ENCODE measurements at places on chromosomes 16 and 17. TPM values are rescaled to one million over a fixed set of nuclear protein-coding genes. Genes with fewer than 3 reads are reported as not detected.
A peak's percentile ranks its signal among the peaks of the same experiment; 100 is the strongest.

- DNase-seq, result no peak
- no peaks in the 10 kb centered on the region for H3K27me3 ChIP-seq
- H3K36me3 ChIP-seq, result no peaks in the 10 kb centered on the region
- H3K4me1 ChIP-seq, result peaks cover 20% of the 10 kb centered on the region
Measured at GRCh38 chr17:40475234-40475908, 26.1 kb downstream of the TNS4 start.

Gene SLC5A11
- total RNA-seq, result not detected

Gene DUSP3
- 63.3 TPM for total RNA-seq

- no peaks in the 10 kb centered on the region for H3K36me3 ChIP-seq
- no peak overlapping the region for H3K4me3 ChIP-seq
- H3K4me1 ChIP-seq, result peaks cover 12% of the 10 kb centered on the region
- H3K27me3 ChIP-seq, result no peaks in the 10 kb centered on the region
- H3K27ac ChIP-seq, result no peak overlapping the region
Measured at GRCh38 chr17:35046245-35046644, 17.3 kb downstream of the RFFL start.

GRCh38 chr16:80671281-80671849 is 130.6 kb downstream of the DYNLRB2 start:
- H3K27me3 ChIP-seq, result no peaks in the 10 kb centered on the region
- no peaks in the 10 kb centered on the region for H3K4me1 ChIP-seq
- no peaks in the 10 kb centered on the region for H3K36me3 ChIP-seq
- H3K4me3 ChIP-seq, result no peak overlapping the region
- H3K27ac ChIP-seq, result no peak overlapping the region
- DNase-seq, result no peak

- H3K36me3 ChIP-seq, result no peaks in the 10 kb centered on the region
- DNase-seq, result peak; percentile 73
- no peaks in the 10 kb centered on the region for H3K27me3 ChIP-seq
- H3K4me1 ChIP-seq, result peaks cover 18% of the 10 kb centered on the region
Measured at GRCh38 chr16:8950580-8951077, 13.1 kb downstream of the USP7 start.

DNA sequence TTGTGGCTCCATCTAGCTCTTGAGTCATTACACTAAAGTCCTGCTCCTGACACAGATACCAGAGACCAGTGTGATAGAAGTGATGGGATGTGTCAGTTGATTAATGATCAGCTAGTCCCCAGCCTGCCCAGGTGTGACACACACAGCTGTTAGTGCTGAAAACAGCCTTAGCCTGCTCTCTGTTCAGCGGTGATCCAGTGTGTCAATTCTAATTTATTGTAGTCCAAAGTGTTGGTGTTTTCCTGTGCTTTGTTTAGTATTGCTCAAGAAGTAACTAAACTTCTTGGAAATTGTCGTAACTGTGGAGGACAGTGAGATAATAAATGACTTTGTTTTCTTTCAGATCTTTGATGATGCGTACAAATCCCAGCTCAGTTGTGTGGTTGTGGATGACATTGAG is 92.3 kb downstream of the WNT3 start:
- H3K4me3 ChIP-seq, result no peak overlapping the region
- no peaks in the 10 kb centered on the region for H3K27me3 ChIP-seq
- peak; percentile 61 for DNase-seq
- H3K27ac ChIP-seq, result peak overlapping the region; percentile 75
- H3K36me3 ChIP-seq, result peaks cover 2% of the 10 kb centered on the region

DNA sequence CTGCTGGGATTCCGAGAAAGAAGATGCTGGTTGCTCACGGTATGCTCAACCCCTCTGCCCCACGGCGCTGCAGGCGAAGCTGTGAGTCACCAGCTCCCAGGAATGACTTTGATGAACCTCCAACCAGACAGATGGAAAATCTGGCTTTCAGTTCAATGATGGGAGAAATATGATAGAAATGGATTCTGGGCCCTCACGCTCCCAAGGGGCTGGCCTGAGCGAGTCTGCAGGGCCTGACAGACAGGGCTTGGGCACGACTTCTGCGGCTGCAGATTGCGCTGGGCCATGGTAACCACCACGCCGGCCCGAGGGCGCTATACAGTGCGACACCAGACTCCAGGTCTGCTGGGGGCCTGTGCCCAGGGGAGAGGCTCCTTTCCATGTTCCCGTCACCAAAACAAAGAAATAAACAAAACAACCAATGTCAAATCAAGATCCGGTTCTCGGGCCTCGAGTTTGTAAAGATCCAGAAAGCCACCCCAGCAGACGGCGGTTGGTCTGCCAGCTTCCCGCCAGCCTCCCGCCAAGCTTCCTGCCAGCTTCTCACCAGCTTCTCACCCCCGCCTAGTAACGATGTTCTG is 11.1 kb upstream of the ABR start:
- DNase-seq, result peak; percentile 67
- H3K27me3 ChIP-seq, result peaks cover 12% of the 10 kb centered on the region
- no peaks in the 10 kb centered on the region for H3K36me3 ChIP-seq
- H3K27ac ChIP-seq, result no peak overlapping the region

Gene ABCC3
- 0.41 TPM for total RNA-seq

Gene VAT1L
- 3.3 TPM for total RNA-seq

DNA sequence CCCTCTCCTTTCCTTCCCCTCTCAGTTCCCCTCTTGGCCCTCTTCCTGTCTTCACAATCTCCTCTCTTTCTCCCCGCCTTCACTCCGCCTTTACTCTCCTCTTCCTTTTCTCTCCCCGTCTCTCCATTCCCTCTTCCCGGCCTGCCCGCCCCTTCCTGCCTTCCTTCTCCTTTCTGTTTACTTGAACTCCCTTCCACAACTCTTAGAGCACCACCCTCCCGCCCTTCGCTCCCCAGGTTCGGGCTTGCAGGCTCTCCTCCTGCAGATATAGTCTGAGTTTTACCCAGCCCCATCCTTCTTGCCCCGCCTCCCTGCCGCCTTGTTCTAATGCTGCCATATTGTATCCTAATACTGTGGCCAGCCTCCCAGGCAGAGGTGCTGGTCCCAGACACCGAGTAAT is 201.5 kb upstream of the N4BP1 start:
- no peak for DNase-seq
- no peak overlapping the region for H3K4me3 ChIP-seq
- no peak overlapping the region for H3K27ac ChIP-seq
- H3K27me3 ChIP-seq, result peaks cover 9% of the 10 kb centered on the region
- H3K36me3 ChIP-seq, result no peaks in the 10 kb centered on the region

GRCh38 chr16:10608687-10609401 is 28.4 kb upstream of the EMP2 start:
- H3K4me1 ChIP-seq, result peaks cover 12% of the 10 kb centered on the region
- peak overlapping the region; percentile 43 for H3K27ac ChIP-seq
- no peak overlapping the region for H3K4me3 ChIP-seq
- no peaks in the 10 kb centered on the region for H3K36me3 ChIP-seq

Gene NOL3
- total RNA-seq, result 9.5 TPM

Gene EXOC3L1
- total RNA-seq, result 0.62 TPM

GRCh38 chr16:59886021-59886420 is 1151.9 kb upstream of the GOT2 start:
- no peaks in the 10 kb centered on the region for H3K27me3 ChIP-seq
- peak; percentile 92 for DNase-seq
- H3K27ac ChIP-seq, result no peak overlapping the region
- no peaks in the 10 kb centered on the region for H3K36me3 ChIP-seq

- H3K36me3 ChIP-seq, result peaks cover 5% of the 10 kb centered on the region
- no peak overlapping the region for H3K4me3 ChIP-seq
- no peak for DNase-seq
- peaks cover 4% of the 10 kb centered on the region for H3K4me1 ChIP-seq
Measured at GRCh38 chr16:3475604-3476375, 19.5 kb downstream of the C16orf90 start.

DNA sequence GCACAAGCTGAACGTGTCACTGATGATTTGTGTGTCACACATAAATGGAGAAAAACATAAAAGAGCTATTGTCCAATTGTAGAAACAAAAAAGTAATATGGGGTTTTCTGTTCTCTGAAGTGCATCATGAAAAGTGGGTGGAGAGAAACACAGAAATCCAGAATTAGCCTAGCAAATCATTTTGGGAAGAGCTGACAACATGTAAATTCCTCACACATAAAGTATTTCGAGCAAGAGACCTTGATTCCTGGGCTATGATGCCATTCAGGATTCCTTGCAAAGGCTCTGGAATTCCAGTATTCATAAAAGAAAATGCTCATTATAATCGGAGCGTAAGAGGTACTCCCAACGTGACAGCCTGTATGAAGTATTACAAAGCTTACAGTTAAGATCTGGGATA is 1.1 kb downstream of the DCUN1D3 start:
- H3K36me3 ChIP-seq, result peaks cover 21% of the 10 kb centered on the region
- H3K4me3 ChIP-seq, result peak overlapping the region; percentile 88
- H3K27ac ChIP-seq, result peak overlapping the region; percentile 100
- H3K4me1 ChIP-seq, result peaks cover 40% of the 10 kb centered on the region

Gene PERCC1
- total RNA-seq, result not detected

DNA sequence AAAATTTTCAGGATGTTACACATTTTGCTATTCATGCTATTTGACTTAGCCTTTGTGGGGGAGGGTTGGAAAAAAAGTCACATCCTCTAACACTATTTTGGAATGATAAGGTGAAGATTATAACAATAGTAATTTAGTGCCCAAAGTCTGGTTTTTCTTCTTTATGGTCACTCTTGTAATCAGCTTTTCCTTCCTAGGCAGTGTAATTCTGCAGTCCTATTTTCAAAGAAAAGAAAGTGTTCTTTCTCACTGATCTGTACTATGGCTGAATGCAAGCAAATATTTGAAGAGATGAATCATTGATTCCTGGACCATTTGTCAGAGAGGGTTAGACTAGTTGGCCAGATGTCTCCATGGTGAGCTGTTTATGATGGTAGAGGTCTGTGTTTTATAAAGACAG is 8.4 kb downstream of the RSPRY1 start:
- peaks cover 64% of the 10 kb centered on the region for H3K4me1 ChIP-seq
- no peaks in the 10 kb centered on the region for H3K36me3 ChIP-seq
- DNase-seq, result peak; percentile 94
- no peaks in the 10 kb centered on the region for H3K27me3 ChIP-seq

- H3K36me3 ChIP-seq, result no peaks in the 10 kb centered on the region
- H3K4me3 ChIP-seq, result peak overlapping the region; percentile 5
- peaks cover 31% of the 10 kb centered on the region for H3K4me1 ChIP-seq
- peak overlapping the region; percentile 64 for H3K27ac ChIP-seq
- H3K27me3 ChIP-seq, result no peaks in the 10 kb centered on the region
Measured at GRCh38 chr16:81543571-81543970, 99.0 kb downstream of the CMIP start.

- H3K27ac ChIP-seq, result no peak overlapping the region
- no peaks in the 10 kb centered on the region for H3K27me3 ChIP-seq
- no peaks in the 10 kb centered on the region for H3K36me3 ChIP-seq
- H3K4me1 ChIP-seq, result no peaks in the 10 kb centered on the region
- DNase-seq, result peak; percentile 64
- H3K4me3 ChIP-seq, result no peak overlapping the region
Measured at GRCh38 chr16:83458612-83459011, 349.2 kb upstream of the HSBP1 start.

GRCh38 chr17:64150237-64151015 is 20.5 kb upstream of the ERN1 start:
- no peak for DNase-seq
- H3K27me3 ChIP-seq, result no peaks in the 10 kb centered on the region
- H3K4me1 ChIP-seq, result peaks cover 11% of the 10 kb centered on the region
- no peaks in the 10 kb centered on the region for H3K36me3 ChIP-seq

DNA sequence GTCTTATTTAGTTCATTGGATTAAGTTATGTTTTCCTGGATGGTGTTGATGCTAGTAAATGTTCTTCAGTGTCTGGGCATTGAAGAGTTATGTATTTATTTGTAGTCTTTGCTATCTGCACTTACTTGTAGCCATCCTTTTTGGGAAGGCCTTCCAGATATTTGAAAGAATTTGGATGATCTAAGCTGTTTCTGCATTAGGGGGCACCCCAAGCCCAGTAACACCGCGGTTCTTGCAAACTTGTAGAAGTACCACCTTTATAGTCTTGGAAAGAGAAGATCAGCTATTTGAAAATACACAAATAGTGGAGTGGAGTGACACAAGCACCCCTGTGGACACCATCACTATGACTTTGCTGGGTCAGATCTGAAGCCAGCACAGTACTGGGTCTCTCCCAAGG is 175.9 kb upstream of the KIF2B start:
- no peak for DNase-seq
- H3K27me3 ChIP-seq, result no peaks in the 10 kb centered on the region
- H3K4me3 ChIP-seq, result no peak overlapping the region
- H3K27ac ChIP-seq, result no peak overlapping the region
- H3K36me3 ChIP-seq, result no peaks in the 10 kb centered on the region

DNA sequence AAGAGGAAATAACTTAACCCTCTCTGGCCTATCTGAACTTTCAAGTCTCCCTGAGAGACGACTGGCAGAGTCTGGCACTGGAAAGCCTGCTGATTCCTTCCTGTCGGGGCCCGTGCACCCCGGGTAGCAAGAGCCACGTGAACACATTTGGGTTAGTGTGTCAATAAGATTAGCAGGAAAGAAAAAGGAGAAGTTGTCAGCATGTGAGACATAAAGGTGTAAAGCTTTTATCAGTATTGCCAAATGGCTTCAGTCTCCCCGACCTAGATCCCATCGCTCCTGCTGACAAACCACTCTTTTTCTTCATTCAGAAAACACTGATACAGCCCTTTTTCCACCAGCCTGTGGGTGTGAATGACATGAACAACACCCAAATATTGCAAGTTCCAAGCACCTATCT is 74.4 kb downstream of the CCT6B start:
- no peak overlapping the region for H3K27ac ChIP-seq
- no peaks in the 10 kb centered on the region for H3K27me3 ChIP-seq
- no peaks in the 10 kb centered on the region for H3K4me1 ChIP-seq
- no peak overlapping the region for H3K4me3 ChIP-seq
- DNase-seq, result no peak
- no peaks in the 10 kb centered on the region for H3K36me3 ChIP-seq

- DNase-seq, result no peak
- H3K4me1 ChIP-seq, result peaks cover 8% of the 10 kb centered on the region
- no peaks in the 10 kb centered on the region for H3K27me3 ChIP-seq
- no peak overlapping the region for H3K4me3 ChIP-seq
- H3K27ac ChIP-seq, result no peak overlapping the region
Measured at GRCh38 chr16:88407807-88408206, 25.0 kb downstream of the ZNF469 start.

- no peak overlapping the region for H3K4me3 ChIP-seq
- H3K27me3 ChIP-seq, result no peaks in the 10 kb centered on the region
- peak overlapping the region; percentile 74 for H3K27ac ChIP-seq
- peaks cover 39% of the 10 kb centered on the region for H3K36me3 ChIP-seq
Measured at GRCh38 chr17:35630530-35631148, 43.5 kb downstream of the AP2B1 start.

GRCh38 chr16:66391726-66392670 is 25.5 kb downstream of the CDH5 start:
- no peaks in the 10 kb centered on the region for H3K4me1 ChIP-seq
- H3K4me3 ChIP-seq, result no peak overlapping the region
- H3K27ac ChIP-seq, result no peak overlapping the region

DNA sequence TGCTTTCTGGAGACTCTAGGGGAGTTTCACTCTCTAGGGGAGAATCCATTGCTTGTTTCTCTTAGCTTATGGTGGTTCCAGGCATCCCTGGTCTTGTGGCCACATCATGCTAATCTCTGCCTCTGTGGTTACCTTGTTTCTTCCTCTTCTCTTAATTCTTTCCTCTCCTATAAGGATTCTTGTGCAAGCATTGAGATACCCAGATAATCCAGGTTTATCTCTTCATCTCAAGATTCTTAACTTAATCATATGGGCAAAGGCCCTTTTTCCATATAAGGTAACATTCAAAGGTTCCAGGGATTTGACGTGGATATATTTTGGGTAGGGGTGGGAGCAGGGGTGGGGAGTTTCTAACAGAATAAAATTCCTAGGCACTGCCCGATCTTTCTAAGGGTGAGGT is 32.6 kb downstream of the FAM20A start:
- H3K4me3 ChIP-seq, result no peak overlapping the region
- DNase-seq, result no peak
- H3K36me3 ChIP-seq, result no peaks in the 10 kb centered on the region
- no peaks in the 10 kb centered on the region for H3K4me1 ChIP-seq

All from astrocyte (in vitro differentiated cells and primary cell).